ENCODE measurements at places on chromosomes 5 and 9.

GRCh38 chr9:86034863-86035734 lies 64.3 kb downstream of the GOLM1 start:
- DNase-seq: no peak

DNA sequence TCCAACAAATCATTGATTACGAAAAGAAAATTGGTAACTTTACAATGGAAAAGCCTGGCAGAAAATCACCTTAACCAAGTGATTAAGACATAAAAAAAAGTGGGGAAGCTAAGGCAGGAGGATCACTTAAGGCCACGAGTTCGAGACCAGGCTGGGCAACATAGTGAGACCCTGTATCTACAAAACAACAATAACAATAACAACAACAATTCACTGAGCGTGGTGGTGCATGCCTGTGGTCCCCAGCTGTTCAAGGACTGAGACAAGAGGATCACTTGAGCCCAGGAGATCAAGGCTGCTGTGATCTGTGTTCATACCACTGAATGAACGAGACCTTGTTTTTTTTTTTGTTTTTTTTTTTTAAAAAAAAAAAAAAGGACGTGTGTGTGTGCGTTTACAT lies 21.3 kb downstream of the PTBP3 start:
- no peak for DNase-seq

DNA sequence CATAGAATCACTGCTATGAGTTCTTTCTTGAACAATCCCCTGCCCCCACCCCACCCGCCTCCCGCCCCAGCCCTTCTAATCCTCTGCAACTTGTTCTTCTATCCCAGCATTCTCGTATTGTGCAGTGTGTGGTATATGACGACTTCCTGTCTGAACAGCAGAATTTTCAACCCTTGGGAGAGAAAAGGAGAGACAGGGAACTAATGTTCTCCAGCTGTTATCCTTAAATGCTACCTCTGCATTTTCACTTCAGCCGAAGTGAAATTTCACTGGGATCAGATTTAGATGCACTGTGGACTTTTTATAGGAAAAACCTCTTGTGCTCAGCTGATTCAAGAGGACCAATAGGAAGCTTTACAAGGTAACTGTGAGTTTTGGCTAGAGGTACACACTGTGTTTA lies 2.2 kb downstream of the FBXL7 start:
- DNase-seq: peak; percentile 33

DNA sequence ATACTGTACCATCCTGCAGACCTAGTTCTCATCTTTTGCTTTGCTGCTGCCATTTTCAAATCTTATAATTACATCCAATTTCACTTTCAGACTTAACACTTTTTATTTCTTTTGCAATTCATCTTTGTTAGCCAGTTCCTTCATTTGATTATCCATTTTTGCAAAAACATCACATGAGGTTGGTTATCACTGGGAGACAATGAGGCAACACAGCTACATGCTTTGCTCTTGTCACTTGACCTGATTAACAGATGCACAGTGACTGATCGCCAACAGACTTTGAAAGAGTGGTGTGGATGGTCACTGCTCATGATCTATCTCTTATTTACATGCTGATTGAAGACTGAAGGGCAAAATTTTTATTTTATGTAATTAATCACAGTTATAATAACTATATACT lies 17.0 kb upstream of the RNF20 start:
- DNase-seq: no peak

- DNase-seq: no peak
Observed at GRCh38 chr5:13382232-13382631, 562.3 kb downstream of the DNAH5 start.

DNA sequence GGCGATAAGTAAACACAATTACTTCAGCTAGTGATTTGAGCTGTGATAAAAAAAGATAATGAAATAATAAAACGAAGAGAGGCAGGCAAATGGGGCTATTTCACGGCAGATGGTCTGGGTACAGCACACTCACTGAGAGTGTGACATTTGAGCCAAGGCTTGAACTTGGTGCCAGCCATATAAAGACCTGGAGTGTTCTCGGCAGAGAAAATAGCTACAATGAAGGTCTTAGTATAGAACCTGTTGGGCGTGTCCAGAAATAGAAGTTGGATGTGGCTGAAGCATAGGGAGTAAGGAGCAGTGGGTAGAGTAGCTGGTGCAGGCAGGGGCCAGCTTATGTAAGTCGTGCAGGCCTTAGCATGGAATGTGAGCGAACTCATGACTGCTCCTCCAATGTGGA lies 660.3 kb upstream of the WWC1 start:
- no peak for DNase-seq

DNA sequence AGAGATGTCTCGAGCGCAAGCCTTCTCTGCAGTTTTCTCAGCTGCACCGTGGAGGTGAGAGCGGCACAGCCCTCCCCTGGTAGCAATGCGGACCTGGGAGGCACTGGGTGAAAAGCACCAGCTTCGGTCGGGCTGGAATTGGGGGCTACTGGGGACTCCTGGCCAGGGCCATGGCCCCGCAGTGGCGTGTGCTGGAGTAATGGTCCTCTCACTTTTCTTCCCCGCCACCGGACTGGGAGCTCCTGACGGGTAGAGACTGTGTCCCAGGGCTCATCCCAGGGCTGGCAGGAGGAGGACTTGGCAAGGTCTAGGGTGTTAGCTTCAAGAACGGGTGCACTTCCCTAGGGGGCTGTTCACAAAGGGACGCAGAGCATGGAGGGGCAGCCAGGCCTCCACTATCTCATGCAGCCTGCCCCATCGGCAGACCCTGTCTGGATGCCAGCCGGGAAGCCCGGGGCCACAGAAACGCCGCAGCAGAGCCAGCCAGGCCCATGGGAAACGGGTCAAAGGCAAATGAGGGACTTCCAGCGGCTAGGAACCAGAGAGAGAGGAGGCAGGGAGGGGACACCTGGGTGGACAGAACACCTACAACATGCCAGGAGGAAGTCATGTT lies 92.6 kb upstream of the MVB12B start:
- no peak for DNase-seq

GRCh38 chr5:91556-92263 lies at the start of gene PLEKHG4B:
Gene PLEKHG4B, plus strand, starts transcription at chr5:92168. Its CDS starts 64 bp downstream, at chr5:92232.
- DNase-seq: no peak

- no peak for DNase-seq
Observed at GRCh38 chr9:113630386-113631136, 167.0 kb downstream of the RGS3 start.

GRCh38 chr9:82601293-82601771 lies 461.6 kb downstream of the RASEF start:
- no peak for DNase-seq

- no peak for DNase-seq
Observed at GRCh38 chr5:150734579-150735384, 24.0 kb downstream of the DCTN4 start.

- DNase-seq: no peak
Observed at GRCh38 chr9:33117796-33118195, 41.3 kb upstream of the SMU1 start.

GRCh38 chr5:101326766-101327165 lies 423.7 kb upstream of the ST8SIA4 start:
- no peak for DNase-seq

- DNase-seq: no peak
Observed at GRCh38 chr5:43664501-43665040, 61.6 kb downstream of the NNT start.

Measured in urinary bladder (tissue), 4 donors.